ENCODE measurements at places on chromosomes 4 and X.
A peak's percentile ranks its signal among the peaks of the same experiment; 100 is the strongest.

- DNase-seq, result no peak
These were observed 12.1 kb downstream of the ARMCX6 start for GRCh38 chrX:101605728-101606127.

DNA sequence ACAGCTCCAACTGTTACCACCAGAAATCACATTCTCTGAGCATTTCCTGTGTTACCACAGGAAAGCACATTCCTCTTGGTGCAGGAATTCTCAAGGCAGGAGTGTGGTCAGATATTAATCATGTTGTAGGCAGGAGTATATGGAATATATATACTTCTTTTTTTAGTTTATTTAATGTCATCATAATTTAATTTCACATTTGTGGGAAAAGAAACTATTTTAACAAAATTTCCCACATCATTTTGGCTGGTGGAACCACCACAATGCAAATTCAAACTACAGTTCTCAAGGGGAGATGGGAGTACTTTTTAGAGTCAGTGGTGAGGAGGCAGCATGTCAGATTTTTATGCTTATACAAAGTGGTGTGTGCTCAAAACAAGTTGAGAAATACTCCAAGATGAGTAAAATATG, 139.0 kb downstream of the ATP10D start:
- no peak for DNase-seq

DNA sequence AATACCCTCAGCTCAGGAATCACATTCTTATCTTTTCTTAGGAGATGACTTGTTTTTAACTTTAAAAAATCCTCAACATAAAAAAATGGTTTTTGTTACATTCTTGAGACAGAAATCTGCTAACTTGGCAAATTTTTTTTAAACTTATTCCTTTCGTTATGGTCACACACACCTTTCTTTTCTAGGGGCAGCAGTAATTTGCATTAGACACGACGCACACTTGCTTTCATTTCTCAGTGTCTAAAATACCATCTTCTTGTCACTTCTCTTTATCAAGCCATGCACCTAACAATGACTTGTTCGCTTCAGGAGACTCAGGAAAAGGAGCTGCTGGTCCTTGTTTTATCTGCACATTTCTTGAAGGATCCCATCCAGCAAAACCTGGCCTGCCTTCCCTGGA, 112.6 kb upstream of the TBL1X start:
- DNase-seq, result no peak

DNA sequence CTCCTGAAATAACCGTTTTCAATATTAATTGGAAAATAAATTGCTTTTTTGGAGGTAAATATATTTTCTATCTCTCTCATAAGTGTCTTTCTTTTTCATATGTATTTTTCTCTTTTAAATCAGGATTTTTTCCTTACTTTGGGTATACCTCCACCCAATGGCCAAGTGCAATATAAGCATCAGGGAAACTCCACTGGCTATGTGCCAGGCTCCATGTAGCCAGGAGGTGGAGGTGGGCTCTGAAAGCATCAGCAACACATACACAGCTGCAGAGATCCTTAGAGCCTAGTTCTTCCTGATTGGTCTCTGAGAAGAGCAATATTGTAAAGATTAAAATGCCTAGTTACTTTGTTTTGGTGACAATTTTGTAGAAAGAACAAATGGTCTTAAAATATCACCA, 3.4 kb downstream of the GABRA2 start:
- no peak for DNase-seq

DNA sequence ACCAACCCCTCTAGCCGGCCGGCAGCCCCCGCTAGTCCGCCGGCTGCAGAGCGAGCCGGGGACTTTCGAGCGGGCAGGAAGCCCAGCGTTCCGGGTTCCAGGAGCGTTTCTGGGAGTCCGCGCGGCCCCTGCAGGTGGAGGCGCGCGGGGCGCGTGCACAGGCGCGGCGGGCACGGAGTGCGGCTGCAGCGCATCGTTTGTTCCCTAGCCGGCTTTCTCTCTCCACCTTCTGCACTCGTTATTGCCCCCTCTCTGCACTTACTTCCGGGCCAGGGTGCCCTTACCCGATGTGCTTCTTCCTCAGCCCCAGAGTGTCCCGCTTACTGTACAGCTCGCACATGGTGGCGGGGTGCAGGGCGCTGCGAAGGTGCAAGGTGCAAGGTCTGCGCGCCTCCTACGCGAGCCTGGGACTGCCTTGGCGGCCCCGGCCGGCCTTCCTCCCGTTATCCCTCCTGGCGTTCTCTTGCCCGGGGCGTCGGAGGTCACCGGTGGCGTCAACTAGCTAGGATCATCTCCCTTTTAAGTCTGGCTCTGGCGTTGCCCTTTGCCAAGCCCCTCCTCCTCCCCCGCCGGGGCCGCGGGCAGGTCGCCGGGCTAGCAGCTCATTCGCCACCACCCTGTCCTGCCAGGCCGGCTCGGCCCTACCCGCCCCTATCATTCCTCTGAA, at the start of gene ETNPPL:
TSS of gene ETNPPL (minus strand) at position 495 of the 667 bp plus-strand sequence. CDS start at position 340, 155 bp downstream.
- no peak for DNase-seq

GRCh38 chr4:124745985-124746801, 33.7 kb upstream of the ANKRD50 start:
- DNase-seq, result no peak

DNA sequence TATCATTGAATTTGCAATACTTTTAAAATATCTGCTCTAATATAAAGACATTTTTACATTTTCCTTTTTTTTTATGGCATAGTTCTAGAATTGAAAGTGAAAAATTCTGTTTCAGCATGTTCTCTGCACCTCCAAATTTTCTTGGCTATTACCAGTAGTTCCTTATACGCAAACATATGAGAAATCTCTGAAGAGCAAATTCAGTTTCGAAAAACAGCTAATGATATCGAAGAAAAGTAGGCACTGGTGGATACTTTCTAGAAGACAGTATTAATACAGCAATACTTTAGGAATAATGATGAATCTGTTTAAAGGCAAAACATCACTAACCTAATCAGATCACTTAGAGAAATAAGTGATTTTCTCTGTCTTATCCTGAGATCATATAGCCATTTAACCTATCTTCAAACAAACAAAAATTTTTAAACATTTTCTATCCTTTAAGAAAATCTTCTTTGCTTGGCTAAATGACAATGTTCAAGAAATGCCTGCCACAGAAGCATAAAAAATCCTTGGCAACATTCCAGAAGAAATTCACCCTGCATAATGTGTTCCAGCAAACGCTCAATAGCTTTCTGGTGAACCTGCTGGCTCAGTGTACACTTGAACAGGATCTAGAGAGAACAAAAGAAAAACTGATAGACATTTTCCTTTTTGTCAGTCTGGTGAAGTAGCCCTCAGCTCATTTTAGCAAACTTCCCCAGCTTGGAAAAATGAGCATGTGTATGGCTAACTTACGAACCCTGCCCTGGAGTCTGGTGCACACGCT, 51.2 kb upstream of the KLF3 start:
- no peak for DNase-seq

- no peak for DNase-seq
These were observed 1477.7 kb downstream of the RAPGEF2 start for GRCh38 chr4:160580581-160580980.

DNA sequence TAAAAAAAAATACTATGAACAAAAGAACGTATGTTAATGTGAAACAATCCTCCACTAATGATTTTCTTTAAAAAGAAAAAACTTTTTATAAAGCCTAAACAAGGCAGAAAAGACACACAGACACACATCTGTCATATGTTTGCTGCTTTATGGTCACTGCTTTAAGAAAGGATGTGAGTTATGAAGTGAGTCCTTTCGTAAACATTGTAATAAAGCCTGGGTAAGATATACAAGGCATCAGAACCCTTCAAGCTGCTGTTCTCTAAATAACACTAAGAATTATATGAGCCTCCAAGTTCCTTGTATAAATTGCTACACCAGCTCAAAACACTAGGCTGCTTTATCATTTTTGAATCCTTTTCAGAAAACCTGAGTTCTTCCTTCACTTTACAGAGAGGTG, 81.6 kb downstream of the FBXO8 start:
- no peak for DNase-seq

GRCh38 chr4:175560604-175561003, 251.5 kb downstream of the GPM6A start:
- DNase-seq, result peak; percentile 52

DNA sequence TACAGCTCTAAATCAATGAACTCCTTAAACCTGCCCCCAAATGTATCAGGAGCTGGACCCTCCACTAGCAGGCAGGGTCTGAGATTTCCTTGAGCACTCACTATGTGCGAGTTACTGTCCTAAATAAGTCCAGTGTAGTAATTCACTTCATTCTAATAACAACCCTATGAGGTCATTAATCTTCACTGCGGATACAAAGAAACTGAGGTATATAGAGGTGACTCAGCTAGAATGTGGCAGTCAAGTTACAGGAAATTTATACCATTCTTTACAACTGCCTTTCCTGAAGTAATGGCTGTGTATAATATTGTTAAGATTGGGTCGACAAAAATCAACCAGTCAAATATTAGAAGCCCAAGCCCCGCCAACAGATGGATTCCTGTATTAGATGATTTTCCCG, 473.9 kb upstream of the FTHL17 start:
- no peak for DNase-seq

GRCh38 chr4:187046471-187046870, 322.8 kb upstream of the FAT1 start:
- no peak for DNase-seq

Measured in NCI-H1417 treated with DMSO at 0.1 percent for 48 hours (cell line).